ENCODE measurements at places on chromosomes 1 and 21.

DNA sequence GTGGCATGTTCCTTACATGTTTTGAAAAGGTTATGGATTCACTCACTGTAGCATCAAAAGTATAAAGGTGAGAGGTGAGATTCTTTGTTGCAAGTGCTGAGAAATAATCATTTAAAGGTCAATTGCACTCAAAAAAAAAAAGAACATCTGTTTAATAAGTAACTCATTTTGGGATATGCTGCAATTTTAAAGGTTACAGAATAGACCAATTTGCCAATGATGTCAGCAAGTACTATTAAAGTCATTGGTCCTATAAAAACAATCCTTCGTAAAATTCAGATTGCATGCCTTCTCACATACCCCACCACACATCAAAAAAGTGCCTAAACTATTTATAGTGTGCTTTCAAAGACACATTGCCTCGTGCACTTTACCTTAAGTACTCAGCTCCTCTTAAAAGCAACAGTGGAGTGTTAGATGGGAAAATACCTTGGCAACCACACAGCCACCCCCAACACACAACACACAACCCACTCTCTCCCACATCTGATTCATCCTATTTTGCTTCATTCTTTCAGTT, 218.2 kb upstream of the ADGRL2 start:
- peak; percentile 19 for DNase-seq

- DNase-seq, result peak; percentile 96
These were observed 14.3 kb upstream of the ALG14 start for GRCh38 chr1:95086949-95087533.

DNA sequence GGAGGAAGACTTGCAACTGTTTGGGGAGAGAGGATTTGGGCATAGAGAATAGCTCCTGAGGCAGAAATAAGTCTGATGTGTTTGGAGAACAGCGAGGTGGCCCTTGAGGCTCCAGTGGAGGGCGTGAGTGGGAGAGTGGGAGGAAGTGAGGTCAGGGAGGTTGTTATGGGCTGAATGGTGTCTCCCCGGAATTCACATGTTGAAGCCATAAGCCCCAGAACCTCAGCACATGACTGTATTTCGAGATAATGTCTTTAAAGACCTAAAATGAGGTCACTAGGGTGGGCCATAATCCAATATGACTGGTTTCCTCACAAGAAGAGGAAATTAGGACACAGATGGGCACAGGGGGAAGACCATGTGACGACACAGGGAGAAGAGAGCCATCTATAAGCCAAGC, 17.9 kb upstream of the APP start:
- no peak for DNase-seq

- DNase-seq, result no peak
These were observed 13.0 kb downstream of the SLC19A2 start for GRCh38 chr1:169472738-169473137.

GRCh38 chr1:100722221-100722620, 2.7 kb downstream of the VCAM1 start:
- peak; percentile 73 for DNase-seq

DNA sequence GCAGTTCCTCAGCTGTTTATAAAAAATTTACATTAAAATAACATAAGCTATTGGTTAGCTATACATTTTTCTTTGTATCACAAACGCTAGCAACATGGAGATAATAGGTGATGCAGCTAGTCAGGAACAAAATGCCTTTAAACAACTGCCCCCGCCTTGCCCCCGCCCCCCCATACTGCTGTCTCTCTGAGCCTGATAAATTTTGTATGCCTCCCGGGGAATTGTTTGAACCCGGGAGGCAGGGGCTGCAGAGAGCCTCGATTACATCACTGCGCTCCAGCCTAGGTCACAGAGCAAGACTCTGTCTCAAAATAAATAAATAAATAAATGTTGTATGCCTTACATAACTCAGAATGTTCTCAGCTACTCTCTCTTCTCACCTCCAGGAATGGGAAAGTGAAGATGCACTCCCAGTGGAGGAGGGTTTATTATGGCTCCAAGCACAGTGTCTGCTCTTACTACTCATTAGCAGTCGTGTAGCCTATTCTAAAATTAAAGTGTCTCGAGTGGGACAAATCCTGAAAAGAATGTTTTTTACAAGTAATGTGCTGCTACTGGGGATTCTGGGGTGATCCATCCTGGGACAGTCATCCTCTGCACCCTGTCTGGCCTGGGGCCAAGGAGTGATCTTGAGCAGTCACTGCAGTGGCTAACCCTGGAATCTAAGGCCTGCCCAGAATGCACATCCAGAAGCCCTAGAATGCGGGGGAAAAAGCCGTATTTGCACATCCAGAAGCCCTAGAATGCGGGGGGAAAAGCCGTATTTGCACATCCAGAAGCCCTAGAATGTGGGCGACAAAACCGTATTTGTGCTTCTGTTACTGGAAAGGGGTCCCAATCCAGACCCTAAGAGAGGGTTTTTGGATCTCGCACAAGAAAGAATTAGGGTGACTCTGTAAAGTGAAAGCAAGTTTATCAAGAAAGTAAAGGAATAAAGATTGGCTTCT, 39.4 kb upstream of the ZNF496 start:
- DNase-seq, result peak; percentile 36

- no peak for DNase-seq
These were observed 20.7 kb downstream of the FOXO6 start for GRCh38 chr1:41381692-41382479.

Data from fibroblast of upper back skin (primary cell).